ENCODE measurements at places on chromosomes 12 and 14. TPM values are rescaled to one million over a fixed set of nuclear protein-coding genes. Genes with fewer than 3 reads are reported as not detected.

GALNT6 gene
- 3.1 TPM for total RNA-seq

KIF26A gene
- 3.9 TPM for total RNA-seq

SYT1 gene
- total RNA-seq = 4.7 TPM

TTC7B gene
- total RNA-seq = 15.4 TPM

TUNAR gene
- total RNA-seq = not detected

HRK gene
- 1.3 TPM for total RNA-seq

DPPA3 gene
- total RNA-seq = not detected

DDX24 gene
- 173 TPM for total RNA-seq

LGR5 gene
- total RNA-seq = not detected

SLC16A7 gene
- 0.12 TPM for total RNA-seq

PRPF40B gene
- 7.0 TPM for total RNA-seq

PIWIL1 gene
- total RNA-seq = not detected

Measured in A549 treated with Hydrocortisone at 1 μM for 4 hours (cell line).